Body of pancreas (tissue), 4 donors: ENCODE measurements at places on chromosomes 3 and 15. TPM values are rescaled to one million over a fixed set of nuclear protein-coding genes. Genes with fewer than 3 reads are reported as not detected.

- no peak for DNase-seq
These were observed 492.4 kb downstream of the MCTP2 start for GRCh38 chr15:94723801-94724200.

GRCh38 chr3:46865546-46865945 is 2.3 kb upstream of the MYL3 start:
- DNase-seq = no peak

The SCAANT1 gene
- total RNA-seq = not detected

The DNAH12 gene
- total RNA-seq = 0.99 TPM
